ENCODE measurements at places on chromosomes 7 and 10. TPM values are rescaled to one million over a fixed set of nuclear protein-coding genes. Genes with fewer than 3 reads are reported as not detected.

Gene LRRC4
- total RNA-seq = 0.35 TPM

Gene SPRN
- not detected for total RNA-seq

DNA sequence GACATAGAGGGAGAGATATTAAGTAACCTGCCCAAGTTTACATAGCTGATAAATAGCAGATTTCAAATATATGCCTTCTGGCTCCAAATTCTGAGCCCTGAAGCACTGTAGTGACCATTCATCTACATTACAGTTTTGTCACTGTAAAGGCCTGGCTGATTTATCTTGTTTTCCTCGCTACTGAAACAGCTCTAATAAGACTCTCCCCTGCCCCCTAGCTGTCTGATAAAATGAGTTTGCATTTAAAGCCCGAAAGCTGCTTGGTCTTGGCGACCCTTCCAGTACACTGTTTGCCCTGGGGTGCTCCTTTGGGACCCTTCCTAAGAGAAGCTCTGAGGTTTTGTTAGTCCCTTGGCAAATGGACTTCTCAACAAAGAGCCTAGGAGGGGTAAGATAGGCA lies 59.7 kb upstream of the RAB11FIP2 start:
- DNase-seq = no peak

GRCh38 chr10:83917537-83918506 lies 221.5 kb upstream of the GHITM start:
- no peak for DNase-seq

DNA sequence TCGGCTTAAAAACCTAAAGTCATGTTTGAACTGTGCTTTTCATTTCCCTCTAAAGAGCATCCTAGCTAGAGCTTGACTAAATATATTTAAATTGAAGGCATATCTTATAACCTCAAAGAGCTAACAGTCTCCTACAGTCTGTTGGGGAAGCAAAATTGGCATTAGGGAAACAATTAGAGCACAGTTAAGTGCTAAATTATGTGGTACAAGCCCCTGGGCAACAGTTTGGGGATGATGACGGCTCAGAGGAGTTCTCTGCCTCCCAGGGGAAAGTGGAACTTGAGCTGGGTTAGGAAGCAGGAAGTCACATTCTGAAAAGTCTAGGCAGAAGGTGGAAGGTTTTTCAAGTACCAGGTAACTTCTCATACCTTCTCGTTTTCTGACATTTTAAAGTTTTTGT lies 18.6 kb upstream of the GOT1 start:
- no peak for DNase-seq

GRCh38 chr10:31792745-31793144 lies 135.9 kb downstream of the ARHGAP12 start:
- no peak for DNase-seq

- DNase-seq = no peak
These were observed 9.7 kb upstream of the EDRF1 start for GRCh38 chr10:125709553-125710474.

DNA sequence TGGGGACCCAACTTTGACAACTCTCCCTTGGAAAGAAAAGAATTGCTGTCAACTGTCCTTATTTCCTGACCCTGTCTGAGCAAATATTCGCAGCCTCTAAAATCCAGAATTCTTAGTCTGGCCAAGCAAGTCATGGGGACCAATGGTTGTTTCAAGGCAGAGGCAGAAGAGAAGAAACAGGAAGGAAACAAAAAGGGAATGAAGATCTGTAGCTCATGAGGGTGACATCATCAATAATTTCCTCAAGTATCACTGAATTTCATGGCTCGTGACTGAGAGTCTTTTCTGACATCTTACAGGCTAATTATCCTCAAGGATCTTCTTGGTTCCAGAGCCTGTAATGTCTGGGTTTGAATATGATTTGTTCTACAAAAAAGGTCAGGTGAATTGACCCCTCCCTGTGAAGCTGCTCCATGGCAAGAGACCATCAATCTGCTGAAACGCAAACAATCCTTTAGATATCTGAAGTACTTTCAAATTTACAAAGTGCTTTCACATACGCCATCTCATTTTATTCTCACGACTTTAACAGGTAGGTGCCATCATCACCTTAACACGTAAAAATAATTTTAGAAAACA lies 5.8 kb downstream of the CDK6 start:
- no peak for DNase-seq

GRCh38 chr7:42736931-42737330 lies 174.9 kb downstream of the C7orf25 start:
- DNase-seq = no peak

Data from foreskin keratinocyte (primary cell).